Retinal pigment epithelial cell (primary cell): ENCODE measurements at places on chromosomes 13 and 19.

- DNase-seq = no peak
These were observed 1.0 kb downstream of the PDX1 start for GRCh38 chr13:27920677-27921420.

GRCh38 chr13:86447479-86447878, 648.3 kb upstream of the SLITRK6 start:
- no peak for DNase-seq

DNA sequence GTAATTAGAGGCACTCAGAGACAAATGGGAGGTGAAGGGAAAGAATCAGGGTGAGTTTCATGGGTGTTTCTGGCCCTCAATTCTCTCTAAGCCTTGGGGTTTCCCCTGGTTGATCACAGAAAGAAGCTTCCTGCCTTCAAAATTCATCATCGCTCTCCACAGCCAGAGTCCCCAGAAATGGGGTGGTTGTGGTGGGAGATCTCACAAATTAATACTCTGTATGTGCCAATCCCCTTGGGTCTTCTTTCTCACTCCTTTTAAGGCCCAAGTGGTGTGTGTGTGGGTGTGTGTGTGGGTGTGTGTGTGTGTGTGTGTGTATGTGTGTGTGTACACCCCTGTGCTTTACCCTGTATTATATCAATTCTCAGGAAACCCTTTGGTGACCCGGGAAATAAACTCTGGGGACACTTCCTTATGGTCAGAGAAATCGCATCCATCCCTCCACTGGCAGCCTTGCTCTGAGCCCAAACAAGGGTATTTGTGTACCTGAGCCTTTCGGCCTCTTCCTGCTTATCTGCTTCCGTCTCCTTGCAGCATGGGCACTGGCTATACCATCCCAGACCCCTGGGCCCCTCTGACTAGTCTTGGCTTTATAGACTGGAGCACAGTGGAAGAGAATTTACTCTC, 2.8 kb upstream of the FCGBP start:
- no peak for DNase-seq

DNA sequence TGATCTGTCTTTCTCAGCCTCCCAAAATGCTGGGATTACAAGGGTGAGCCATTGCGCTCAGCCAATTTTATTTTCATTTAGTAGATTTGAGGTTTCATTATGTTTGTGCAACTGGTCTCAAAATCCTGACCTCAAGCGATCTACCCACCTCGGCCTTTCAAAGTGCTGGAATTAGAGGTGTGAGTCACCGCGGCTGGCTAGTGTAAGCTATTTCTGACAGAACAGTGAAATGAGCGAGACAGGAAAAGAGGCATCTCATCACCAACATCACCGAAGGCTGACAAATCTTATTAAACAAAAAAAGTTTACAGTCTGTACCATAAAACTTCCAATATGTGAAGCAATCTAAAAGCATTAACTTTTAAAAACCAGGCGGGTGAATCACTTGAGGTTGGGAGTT, 12.2 kb upstream of the ZNF888 start:
- DNase-seq = no peak

- DNase-seq = no peak
These were observed 1.6 kb upstream of the BEST2 start for GRCh38 chr19:12749938-12750521.

DNA sequence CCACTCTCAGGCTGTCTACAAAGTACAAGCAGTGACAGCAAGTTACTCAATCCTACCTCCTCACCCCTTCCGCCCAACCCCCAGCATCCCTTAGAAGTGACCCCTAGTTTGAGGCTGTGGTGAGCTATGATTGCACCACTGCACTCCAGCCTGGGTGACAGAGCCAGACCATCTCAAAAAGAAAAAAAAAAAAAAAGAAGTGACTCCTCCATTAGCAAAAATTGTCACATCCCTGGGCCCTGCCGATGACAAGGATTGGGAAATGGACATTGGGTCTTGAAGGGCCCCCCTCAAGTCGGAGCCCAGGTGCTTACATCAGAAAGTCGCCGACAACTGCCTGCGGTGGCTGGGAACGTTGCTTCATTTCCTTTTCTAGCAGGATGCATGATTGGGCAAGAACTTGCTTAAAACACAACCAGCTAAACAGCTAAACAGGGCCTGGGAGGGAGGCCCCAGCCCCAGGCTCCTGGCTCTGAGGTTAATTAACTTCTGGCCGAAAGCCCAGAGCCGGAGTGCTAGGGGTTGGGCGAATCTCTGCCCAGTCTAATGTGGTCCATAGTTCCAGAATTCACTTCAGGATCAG, 15.3 kb downstream of the RAB3D start:
- peak; percentile 81 for DNase-seq

DNA sequence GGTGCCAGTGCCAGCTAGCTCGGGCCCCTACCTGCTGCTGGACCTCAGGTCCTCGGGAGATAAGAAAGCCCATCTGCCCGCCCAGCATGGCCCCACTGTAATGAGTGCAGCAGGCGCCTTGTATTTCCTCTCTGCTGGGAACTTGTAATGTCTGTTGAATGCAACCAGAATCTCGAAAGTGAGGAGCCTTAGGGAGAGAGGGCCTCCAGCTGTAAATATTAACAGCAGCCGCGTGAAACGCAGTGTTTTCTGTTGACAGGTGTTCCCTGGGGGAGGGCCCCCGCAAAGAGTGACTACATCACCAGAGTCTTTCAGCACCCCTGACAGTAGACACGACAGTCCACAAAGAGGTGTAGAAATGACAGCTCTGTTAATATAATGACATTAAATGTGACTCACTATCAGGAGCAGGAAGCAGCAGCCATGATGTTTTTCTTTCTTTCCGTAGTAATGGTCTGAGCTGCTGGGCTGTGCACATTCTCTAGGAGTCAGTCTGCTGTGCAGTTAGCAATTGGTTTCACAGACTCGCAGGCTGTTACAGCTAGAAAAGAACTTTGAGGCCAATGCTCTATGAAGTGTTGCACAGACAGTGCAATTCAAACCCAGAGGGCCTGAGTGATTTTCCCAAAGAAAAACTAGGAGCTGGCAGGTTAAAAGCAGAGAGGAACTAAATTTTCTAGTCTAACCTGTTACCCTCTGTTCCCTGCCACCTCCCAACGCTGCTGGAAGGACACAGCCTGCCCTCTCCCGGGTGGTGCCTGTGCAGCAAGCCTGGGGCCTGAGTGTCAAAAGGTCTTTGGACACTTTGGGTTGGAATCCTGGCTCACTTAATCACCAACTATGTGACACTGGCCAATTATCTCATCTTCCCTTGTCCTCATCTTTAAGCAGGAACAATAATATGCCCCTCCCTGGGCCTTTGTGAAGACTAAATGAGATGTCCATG, 58.6 kb upstream of the WASF3 start:
- no peak for DNase-seq

- no peak for DNase-seq
These were observed 739.1 kb downstream of the DIAPH3 start for GRCh38 chr13:59424661-59425060.

- no peak for DNase-seq
These were observed 7.2 kb downstream of the GAS6 start for GRCh38 chr13:113856716-113857065.

GRCh38 chr19:33345163-33345562, 28.3 kb upstream of the CEBPG start:
- DNase-seq = no peak

GRCh38 chr19:51440846-51441409, 17.3 kb downstream of the SIGLEC8 start:
- no peak for DNase-seq

GRCh38 chr19:47432499-47432898, 13.2 kb upstream of the MEIS3 start:
- no peak for DNase-seq

GRCh38 chr13:42614436-42615035, 40.6 kb downstream of the TNFSF11 start:
- DNase-seq = no peak

DNA sequence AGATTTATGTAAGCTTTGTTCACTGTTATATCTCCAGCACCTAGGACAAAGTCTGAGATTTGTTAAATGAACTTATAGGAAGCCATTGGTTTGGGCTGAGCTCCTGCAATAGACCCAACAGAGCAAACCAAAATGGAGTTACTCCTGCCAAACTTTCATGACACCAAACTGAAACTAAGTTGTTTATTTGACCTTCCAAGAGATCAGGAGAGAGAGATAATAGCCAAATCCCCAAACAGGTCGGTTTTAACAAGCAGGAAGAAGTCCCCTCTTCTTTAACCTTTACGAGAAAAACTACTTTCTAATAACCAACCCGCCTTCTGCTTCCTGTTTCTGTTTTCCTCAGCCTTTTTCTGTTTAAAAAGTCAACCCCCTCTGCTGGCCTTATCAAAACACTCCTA, 54.9 kb upstream of the ATP12A start:
- no peak for DNase-seq

- DNase-seq = no peak
These were observed 16.8 kb downstream of the POLR1D start for GRCh38 chr13:27638521-27638920.

DNA sequence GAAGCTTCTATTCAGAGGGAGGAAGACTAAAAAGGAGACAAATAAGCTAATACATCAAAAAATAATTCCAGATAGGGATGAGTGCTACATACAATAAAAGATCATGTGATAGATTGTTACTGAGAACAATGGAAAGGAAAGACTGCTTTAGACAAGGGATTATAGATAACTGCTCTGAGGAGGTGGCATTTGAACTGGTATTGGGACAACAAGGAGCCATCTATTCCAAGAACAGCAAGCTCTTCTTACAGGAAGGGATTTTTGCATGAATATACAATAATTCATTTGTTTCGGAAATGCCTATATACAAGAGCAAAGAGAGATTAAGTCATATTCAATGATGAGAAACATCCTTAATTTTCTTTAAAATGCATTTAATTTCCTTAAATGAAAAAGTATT, 540.5 kb upstream of the KLF12 start:
- DNase-seq = no peak

GRCh38 chr13:96089749-96090239, at the start of gene HS6ST3:
Gene HS6ST3 (plus strand): TSS chr13:96090107.
- no peak for DNase-seq

DNA sequence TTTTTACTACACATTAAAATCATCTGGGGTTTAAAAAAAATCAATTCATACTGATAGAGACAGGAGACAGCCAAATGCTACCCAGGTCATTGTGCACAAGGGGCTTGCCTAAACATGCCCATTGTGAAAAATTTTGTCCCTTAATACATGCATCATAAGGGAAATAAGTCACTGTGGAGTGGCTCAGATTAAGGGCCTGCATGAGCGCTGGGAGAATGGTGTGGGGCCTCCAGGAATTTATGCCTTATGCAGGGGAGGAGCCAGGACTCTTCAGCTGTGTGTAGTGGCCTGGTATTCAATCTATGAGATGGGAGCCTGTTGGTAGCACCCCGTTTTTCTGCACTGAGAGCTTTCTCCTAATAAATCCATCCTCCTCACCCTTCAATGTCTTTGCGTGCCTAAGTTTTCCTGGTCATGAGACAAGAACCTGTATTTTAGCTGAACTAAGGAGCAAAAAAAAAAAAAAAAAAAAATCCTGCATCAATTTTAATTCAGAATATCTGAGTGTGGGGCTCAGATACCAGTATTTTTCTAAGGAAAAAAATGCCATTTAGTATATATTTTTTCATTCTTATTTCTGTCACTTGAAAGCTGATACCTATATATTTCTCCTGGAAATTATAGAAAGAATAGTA, 997.6 kb upstream of the ATXN8OS start:
- no peak for DNase-seq

DNA sequence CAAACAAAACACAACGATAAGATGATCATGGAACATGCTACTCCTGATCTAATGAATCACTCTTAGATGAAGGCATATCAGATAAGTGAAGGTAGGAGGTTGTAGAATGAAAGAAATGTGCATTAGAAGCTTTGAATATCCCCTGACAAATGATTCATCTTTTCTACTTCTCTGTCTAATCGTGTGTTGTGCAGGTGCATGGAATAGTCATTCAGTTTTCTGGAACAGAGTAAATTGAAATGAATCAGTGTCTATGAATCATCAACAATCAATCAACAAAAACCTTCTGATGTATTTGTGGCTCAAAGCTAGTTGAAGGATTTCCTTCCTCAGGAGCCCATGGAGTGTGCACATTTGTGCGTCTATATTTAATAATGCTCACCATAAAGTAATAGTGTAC, 1290.4 kb upstream of the PCDH20 start:
- DNase-seq = no peak

DNA sequence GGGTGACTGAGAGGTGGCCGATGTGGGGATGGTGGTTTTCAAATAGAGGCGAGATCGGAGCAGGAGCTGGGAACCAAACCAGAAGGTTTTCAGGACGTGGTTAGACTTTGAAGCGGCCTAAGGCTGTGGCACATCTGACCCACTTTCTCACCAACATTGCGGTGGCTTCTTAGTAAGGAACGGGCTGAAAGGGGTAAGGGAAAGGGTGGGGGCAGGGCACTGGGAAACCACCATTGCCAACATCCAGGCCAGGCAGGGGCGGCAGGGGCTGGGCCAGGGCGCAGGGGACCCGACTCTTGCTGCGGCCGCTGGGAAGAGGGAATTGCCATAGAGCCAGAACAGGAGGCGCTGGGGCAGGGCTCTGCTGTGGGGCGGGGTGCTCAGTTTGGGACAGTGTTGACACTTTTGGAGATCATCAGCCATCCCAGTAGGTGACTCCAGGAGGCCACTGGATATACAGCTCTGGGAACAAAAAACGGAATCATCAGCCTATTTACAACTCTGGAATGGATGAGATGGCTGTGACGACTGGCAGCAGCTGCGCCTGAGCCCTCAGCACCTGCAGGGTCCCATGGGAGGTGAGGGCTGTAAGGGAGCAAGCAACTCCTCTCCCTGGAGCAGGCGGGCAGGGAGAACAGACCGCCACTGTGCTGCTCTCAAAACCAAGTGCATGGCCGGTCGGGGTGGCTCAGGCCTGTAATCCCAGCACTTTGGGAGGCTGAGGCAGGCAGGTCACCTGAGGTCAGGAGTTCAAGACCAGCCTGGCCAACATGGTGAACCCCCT, 52.2 kb downstream of the IRS2 start:
- no peak for DNase-seq

- no peak for DNase-seq
These were observed at the start of gene PTGIR for GRCh38 chr19:46624958-46625661. Gene PTGIR (minus strand): TSS chr19:46625089. CDS start chr19:46624225, 864 bp downstream.

DNA sequence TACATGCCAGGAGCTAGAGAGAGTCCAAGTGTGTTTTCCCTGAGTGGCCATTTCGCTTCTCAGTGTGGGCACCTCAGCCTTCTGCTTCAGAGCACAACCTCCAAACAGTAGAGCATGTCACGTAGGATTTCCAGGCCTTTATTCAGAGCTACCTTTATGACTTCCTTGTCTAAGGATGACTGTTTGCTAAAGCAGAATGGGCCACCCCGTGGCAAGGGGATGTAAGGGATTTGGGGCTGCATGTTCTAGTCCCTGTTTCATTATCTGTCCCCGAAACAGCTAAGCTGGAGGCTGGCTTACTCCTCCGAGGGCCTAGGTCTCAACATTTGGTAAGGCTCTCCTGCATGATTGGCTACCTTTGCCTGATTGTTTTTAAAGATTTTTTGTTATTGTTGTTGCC, 6.0 kb downstream of the RNASEH2B start:
- DNase-seq = no peak

GRCh38 chr13:59733744-59734143, 430.0 kb downstream of the DIAPH3 start:
- DNase-seq = no peak

DNA sequence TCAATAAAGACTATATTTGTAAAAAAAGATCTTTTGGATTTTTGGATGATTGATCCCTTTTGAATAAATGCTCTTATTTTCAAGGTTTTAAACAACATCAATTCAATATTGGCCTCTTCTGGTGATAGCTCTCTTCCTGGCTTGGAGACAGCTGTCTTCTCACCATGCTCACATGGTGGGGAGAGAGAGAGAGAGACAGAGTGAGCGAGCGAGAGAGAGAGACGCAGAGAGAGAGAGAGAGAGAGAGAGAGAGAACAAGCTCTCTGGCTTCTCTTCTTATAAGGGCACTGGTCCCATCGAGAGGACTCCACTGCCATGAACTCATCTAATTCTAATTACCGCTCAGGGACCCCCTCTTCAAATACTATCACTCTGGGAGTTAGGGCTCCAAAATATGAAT, 32.1 kb upstream of the FARP1 start:
- no peak for DNase-seq
